ENCODE measurements at places on chromosomes 1 and 21.

GRCh38 chr1:37055631-37056030, 21.3 kb upstream of the GRIK3 start:
- no peak for DNase-seq

DNA sequence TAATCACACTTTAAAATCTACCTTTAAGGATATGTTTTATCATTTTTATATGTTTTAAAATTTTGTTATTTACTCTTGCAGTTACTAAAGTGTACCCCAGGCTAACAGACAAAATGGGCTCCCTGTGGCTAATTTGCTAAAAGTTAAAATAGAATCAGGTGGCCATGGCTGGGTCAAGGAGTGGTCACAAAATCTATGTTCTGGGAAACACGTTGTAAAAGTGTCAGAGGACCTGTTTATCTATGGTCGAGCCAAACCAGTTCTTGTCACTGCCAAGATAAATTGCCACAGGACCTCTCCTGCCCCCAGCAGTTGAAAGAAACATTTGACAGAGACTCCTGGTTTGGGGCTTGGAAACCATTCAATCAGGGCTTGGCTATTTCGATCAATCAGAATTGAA, 21.2 kb upstream of the TTLL7 start:
- DNase-seq = no peak

DNA sequence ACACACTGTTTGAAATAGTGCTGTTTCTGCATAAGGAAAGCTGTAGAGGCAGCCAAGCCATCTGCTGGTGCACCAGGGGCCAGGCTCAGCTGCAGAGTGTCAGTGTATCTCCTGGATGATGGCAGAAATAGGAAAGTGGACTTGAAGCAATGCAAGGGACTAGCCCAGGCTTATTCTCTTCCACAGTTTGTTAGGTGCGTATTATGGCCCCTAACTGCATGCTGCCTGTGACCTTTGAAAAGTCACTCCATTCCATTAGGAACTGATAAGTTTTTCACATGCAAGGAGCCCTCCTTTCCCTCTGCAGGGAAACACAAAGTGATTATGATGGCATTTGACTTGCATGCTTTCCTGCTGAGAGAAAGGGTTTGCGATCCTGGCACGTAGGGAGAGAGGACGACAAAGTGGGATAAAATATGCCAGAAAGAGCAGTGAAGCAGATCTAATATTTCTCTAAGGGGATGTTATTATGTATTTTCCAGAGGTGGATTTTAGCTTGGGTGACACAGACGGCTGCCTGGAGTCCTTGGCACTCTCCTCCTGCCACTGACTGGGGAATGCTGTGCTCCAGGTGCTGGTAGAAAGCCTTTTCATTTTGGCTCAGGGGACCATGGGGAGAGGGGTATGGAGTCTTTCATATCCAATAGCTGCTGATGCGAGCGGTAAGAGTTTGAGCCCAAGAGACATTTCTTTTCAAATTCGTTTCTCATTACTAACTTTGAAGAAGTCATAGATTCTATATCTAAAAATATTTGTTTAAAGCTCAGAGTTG, 402.1 kb upstream of the B3GALT2 start:
- no peak for DNase-seq

- no peak for DNase-seq
Observed at GRCh38 chr1:15004396-15004795, 149.2 kb upstream of the TMEM51 start.

DNA sequence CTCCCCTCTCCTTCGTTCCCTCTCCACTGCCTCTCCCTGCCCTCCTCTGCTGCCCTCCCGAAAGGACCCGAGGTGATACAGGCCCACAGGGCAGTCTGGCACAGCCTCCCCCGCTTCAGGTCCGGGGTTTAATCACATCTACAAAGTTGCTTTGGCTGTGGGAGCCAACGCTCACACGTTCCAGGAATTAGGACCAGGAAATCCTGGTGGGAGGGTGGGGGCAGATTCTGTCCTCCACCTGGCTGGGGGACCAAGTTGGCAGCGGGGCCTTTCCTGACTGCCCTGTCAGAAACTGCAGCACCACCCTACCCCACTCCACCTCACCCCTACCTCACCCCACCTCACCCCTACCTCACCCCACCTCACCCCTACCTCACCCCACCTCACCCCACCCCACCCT, 95.1 kb downstream of the WDR4 start:
- no peak for DNase-seq

DNA sequence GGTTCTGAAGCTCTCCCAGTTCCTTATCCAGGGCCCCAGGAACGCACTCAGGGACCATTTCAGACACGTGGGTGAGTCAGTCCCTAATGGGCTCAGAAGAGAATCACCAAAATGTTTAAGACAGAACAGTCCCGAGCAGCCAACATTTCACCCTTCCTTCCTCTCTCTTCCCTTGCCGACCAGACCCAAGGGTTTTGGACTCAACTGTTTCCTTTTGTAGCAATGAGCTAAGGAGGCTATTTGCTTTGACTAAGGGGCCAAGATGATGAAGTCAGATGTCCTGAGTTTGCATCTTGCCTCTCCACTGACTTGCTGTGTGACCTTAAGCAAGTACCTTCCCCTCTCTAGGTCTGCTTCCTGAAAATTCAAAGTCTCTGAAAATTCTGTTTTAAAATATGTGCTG, 472.3 kb upstream of the VAMP3 start:
- DNase-seq = no peak

DNA sequence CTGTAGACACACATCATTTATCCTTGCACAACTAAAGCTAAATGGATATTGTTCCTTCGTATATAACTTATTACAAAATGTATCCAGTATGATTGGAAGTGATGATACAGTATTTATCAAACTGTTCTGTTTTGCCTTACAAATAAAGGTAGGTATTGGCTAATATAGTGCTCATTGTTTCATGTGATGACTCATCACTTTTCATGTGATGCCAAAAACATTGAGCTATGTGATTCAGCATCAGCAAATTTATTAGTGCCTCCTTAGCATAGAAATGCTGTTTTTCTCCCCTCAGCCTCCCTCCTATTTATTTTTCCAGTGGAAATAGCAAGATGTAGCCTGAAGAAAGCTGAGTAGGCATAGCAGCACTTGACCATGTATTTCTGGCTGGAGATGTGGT, 228.6 kb upstream of the LYPLAL1 start:
- DNase-seq = no peak

GRCh38 chr1:91031081-91031480, 9.2 kb upstream of the ZNF644 start:
- no peak for DNase-seq

DNA sequence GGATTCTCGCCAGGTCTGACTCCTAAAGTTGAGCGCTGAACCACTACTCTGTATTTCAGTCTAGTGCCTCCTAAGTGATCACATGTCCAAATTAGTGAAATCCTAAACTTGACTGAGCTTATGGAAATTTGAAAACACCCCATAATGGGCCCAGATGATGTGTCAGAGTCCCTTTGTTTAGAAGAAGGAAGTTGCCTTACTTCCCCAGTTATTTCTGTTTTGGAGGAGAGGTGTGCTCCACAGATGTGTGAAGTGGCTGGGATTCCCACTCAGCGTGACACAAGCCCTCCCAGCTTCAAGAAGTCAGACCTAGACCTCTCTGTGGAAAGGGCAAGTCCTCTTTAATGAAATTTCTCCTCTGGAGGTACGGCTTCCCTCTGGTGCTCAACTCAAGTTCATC, 188.8 kb downstream of the TTLL7 start:
- DNase-seq = no peak

- DNase-seq = no peak
Observed at GRCh38 chr1:190578526-190578925, 100.9 kb upstream of the BRINP3 start.

DNA sequence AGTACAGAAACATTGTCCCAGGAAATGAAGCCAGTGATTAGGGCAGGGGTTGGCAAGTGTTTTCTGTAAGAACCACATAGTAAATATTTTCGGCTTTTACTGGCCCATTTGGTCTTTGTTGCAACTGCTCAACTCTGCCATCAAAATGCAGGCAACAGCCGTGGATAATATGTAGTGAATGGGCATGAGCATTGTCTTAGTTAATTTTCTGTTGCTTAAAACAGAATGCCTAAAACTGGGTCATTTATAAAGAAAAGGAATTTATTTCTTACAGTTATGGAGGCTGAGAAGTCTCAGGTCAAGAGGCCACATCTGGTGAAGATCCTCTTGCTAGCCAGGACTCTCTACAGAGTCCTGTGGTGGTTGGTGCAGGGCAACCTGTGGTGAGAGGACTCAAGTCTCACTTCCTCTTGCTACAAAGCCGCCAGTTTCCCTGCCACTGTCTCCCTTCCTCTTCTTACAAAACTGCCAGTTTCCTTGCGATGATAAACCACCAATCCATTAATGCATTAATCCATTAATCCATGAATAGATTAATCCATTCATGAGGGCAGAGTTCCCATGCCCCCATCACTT, 166.4 kb downstream of the PSMG1 start:
- no peak for DNase-seq

DNA sequence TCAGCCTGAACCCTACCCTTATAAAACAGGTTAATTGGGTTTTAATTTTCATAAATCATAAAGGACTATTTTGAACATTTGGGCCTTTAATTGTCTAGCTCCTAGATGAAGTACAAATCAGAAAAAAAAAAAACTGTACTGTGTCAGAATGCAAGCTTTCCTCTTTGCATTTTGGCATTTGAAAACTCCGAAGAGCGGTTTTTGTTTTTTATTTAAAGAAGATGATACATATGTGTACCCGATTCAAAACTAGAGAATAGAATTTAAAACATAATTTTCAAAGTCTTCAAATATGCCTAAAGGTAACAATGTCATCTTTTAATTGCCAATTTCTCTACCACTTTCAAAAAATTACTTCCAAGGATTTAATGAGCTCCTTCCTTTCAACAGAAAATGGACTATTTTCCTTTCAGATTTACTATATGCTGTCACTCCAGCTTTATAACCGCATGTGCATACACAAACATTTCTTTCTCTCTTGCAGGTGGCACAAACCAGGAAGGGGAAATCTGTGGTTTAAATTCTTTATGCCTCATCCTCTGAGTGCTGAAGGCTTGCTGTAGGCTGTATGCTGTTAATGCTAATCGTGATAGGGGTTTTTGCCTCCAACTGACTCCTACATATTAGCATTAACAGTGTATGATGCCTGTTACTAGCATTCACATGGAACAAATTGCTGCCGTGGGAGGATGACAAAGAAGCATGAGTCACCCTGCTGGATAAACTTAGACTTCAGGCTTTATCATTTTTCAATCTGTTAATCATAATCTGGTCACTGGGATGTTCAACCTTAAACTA, 33.7 kb downstream of the MRPL39 start:
- DNase-seq = peak; percentile 80

- DNase-seq = no peak
Observed at GRCh38 chr1:159483501-159483900, 44.0 kb downstream of the OR10J1 start.

DNA sequence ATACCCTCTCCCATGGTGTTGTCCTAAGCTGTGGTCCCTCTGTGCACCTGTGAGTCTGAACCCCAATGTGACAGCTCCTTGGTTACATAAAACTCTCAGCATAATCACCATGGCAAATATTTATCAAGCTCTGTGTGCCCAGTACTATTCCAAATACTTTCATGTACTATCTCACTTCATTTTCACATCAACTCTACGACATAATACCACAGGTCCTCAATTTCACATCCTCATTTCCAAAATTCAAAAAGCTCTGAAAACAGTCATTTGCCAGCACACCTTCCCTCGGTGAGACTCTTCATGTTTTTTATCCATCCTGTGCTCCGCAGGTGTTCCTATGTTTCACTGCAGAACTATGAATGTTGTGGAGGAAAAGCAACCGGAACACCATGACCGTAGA, 12.4 kb upstream of the CREG1 start:
- DNase-seq = no peak

DNA sequence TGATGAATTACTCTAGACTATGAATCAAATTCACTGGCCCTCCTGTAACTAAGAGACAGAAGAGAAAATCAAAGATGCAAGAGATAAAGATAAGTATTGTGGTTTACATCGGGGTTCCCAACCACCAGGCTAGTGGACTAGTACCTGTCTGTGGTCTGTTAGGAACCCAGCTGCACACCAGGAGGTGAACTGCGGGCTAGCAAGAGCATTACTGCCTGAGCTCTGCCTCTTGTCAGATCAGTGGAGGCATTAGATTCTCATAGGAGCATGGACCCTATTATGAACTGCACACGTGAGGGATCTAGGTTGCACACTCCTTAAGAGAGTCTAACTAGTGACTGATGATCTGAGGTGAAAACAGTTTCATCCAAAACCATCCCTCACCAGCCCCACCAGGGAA, 58.9 kb upstream of the DUSP10 start:
- no peak for DNase-seq

DNA sequence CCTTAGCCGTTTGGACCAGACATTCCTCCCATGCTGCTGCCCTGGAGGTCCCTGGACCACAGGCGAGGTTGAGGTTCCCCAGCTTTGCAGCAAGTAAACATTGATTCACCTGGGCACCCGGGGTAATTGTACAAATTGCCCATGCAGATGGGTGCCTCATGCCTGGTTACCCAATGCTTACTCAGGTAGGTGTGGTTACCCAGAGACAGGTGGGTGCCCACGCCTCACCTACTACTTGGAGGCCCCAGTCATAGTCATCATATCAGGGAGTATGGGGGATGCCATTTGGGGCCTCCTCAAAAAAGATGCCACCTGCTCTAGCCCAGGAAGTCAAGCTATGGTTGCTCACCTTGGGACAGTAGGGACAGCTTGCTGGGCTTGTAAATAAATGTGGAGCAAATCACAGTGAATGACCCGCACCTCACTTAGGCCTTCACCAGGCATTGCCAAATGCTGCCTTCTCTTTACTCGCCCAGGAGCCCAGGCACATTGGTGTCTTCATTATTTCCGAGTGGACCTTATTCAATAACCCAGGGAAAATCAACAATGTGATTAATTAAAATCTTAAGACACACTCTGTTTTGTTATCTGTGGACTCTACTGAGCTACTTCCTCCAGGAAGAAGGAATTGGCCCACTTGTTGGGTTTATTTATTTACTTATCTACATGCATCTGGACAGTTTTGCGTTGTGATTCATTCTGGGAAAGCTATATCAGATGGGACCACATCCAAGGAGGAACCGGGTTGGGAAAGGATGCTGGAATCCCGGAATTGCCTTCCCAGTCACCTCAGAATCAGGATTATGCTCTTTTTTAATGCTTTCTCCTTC, 35.6 kb upstream of the GRHL3 start:
- no peak for DNase-seq

GRCh38 chr1:2127187-2128145, 67.1 kb downstream of the FAAP20 start:
- DNase-seq = no peak
